Memory B cell (primary cell): ENCODE measurements at places on chromosomes 1 and 21.

DNA sequence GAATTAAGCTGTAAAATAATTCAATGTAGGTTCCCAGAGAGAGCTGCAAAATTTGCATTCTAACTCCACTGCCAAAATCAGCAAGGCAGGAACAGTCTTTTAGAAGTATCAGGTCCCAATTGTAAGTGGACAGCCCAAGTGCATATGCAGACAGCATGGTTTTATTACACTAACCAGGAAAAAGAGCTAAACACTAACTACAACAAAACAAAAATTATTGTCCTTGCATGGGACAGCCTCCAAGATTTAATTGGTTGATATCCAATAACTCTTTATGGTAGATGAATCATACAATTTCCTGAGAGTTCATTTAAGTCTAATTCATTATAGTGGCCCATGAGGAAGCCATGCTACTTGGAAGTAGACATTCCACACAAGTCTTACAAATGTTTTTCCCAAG, 154.3 kb upstream of the ZNF648 start:
- DNase-seq, result no peak

GRCh38 chr1:17235135-17235885, 13.6 kb upstream of the PADI3 start:
- DNase-seq, result no peak

DNA sequence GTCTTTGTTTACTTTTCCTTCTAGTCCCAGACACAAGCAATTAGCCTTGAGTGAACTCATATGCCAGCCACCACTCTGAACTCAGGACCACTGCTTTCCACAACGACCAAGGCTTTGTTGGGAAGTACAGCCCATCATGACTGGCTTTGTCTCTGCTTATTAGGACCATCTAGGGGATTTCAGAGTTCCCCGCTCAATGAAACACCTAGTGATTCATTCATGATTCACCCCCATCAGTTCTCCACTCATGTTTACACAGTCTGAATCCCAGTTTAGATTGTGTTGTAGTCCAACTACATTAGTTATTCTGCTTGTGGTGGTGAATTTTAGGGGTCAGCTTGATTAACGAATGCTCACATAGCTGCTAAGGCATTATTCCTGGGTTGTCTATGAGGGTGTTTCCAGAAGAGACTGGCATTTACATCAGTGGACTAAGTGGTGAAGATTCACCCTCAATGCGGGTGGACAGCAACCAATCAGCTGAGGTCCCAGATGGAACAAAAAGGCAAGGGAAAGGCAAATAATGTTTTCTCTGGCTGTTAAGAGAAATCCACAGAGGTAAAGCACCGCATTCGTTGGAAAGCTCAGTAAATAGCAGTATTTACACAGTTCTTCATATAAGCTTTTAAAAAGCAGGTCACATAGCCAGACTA, 122.7 kb downstream of the RGS21 start:
- no peak for DNase-seq

DNA sequence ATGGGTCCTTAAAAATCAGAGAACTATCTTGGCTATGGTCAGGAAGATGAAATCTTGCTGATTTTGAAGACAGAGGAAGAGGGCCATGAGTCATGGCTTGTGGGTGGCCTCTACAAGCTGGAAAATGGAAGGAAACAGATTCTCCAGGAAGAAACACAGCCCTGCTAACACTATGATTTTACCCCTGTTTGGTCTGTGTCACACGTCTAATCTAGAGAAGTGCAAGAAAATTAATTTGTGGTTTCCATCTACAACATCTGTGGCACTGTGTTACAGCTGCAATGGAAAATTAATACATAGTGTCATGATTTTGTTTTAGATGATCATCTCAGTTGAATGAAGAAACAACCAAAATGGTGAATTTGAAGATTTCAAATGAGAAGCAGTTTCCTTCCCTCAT, 288.7 kb upstream of the NRIP1 start:
- no peak for DNase-seq

GRCh38 chr1:153773096-153773921, 1.9 kb upstream of the SLC27A3 start:
- no peak for DNase-seq
